ENCODE measurements at places on chromosomes 7 and 10. TPM values are rescaled to one million over a fixed set of nuclear protein-coding genes. Genes with fewer than 3 reads are reported as not detected.

The CYP2C9 gene
- 1.0 TPM for total RNA-seq

The TSPAN12 gene
- 6.7 TPM for total RNA-seq

The LIPM gene
- total RNA-seq = not detected

The FRAT2 gene
- 6.3 TPM for total RNA-seq

The ARHGAP19 gene
- total RNA-seq = 8.8 TPM

Data from epithelial cell of proximal tubule (primary cell).